ENCODE measurements at places on chromosomes 5 and 9.

DNA sequence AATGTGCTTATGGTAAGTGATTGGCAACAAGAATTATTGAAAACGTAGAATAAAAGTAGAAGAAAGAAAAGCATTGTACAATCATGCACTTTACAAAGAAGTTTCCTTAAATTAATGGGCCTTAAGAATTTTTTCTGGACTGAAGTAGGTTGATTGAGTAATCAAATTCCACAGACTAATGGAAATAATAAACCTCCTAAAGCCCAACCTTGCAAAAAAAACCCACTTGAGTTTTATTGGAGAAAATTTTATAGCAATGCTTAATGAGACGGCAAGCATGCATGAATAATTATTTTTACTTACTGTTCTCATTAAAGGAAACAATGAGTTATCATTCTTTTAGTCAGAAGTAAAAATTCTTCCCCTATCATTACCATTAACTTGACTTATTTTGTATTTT is 676.1 kb upstream of the C9orf72 start:
- DNase-seq, result no peak

DNA sequence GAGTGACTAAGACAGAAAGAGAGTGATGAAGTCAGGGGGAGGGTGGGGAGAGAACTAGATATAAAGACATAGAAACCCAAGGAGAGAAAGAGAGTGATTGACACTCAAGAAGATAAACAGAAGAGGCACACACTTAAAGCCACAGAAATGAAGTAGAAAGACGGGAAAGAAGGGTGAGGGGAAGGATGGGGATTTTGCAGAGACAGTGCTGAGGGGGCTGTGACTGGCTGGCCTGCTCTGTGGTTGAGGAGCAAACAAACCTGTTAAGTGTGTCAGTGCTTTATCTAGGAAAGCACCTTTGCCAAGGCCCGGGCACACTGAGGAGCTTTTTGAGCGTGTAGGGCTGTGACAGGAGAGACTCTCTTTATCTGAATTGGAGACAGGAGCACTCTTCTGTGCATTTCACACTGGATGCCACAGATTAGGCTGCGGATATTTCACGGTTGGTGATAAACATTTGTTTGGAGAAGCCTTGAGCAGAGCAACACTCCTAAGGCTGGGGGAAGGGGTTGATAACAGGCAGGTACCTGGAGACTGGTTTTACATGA is 109.1 kb downstream of the DOCK2 start:
- no peak for DNase-seq

DNA sequence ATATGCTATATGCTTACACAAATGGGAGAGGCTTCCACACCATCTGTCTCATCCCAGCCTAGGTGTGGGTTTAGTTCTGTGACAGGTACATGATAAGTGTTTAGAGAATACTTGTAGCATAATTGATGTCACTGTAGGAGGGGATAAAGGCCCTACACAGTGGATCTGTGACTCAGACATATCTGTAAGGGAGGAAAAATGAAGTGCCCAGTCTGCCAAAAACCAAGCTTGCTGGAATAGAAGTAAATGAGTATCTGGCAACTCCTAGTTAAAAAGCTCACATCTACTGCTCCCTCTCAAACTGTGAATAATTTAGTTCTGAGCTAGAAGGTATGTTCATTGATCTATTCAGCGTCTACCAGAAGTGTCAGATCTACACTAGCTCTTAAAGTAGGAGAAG is 38.9 kb upstream of the FAM174A start:
- no peak for DNase-seq

DNA sequence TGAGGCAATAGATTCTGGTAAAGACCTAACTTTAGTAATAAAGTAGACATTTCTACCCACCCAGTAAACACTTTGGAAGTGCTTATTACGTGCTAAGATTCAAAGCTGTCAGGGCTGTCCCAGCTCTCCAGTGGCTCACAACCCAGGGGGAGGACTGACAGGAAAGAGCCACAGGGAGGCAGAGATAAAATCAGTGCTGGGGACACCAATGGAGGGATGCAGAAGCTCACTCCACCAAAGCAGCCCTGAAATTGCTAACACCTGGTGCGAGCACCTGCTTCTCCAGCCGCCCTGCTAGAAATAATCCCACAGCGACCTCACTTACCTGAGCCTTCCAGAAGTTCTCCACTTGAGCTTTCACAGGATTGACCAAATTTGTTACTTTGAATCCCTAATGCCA is 501.0 kb downstream of the BNC2 start:
- DNase-seq, result no peak

GRCh38 chr9:101739311-101739710 is 864 bp upstream of the GRIN3A start:
- DNase-seq, result no peak

DNA sequence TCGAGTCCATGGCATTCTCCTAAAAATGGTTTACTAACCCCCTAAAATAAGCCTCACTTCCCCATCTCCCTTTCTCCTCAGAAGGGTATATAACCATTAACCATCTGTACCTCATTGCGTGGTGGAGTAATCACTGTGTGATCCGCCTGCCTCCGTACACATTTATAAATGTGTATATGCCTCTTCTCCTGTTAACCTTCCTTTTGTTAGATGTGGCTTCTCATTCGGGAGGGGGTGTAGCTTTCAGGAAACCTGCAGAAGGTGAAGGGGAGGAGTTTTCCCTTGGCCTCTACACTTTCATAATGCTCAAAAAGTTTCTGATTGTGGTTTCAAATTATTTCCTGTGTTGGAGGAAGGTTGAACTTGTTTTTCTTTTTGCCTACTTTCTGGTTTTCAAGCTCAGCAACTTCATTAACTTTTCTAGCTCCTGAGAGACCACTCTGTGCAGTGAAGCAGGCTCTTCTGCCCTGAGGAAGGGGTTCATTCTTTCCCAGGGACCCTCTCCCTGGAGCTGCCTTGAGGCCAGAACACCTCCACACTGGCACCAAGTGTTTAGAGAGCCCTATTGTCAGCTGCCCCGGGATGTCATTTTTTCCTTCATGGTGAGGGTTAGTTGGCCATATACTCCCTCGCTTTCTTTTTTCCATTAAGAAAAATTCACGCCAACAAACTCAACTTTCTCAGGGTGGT is 46.9 kb downstream of the RASGRF2 start:
- peak; percentile 68 for DNase-seq

DNA sequence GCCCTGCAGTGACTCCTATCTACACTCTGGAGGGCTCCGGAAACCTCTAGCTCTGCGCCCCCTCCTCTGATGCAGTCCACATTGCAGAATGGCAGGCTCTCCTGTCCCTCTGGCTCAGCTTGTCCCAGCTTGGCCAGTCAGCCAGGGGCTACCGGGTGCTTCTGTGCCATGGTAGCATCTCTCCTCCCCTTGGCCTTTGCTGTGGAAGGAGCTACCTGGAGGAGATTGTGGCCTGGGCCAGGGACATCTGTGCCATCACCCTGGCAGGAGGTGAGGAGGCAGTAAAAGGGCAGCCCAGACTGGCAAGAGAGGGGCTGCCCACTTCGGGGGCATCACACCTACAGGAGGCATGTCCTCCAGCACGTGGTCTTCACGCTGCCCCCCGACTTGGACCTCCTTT is 38.1 kb upstream of the FCN1 start:
- no peak for DNase-seq

- no peak for DNase-seq
Observed at GRCh38 chr5:180611140-180611850, 20.0 kb upstream of the SCGB3A1 start.

- DNase-seq, result no peak
Observed at GRCh38 chr5:123080215-123080614, 8.8 kb upstream of the PRDM6 start.

DNA sequence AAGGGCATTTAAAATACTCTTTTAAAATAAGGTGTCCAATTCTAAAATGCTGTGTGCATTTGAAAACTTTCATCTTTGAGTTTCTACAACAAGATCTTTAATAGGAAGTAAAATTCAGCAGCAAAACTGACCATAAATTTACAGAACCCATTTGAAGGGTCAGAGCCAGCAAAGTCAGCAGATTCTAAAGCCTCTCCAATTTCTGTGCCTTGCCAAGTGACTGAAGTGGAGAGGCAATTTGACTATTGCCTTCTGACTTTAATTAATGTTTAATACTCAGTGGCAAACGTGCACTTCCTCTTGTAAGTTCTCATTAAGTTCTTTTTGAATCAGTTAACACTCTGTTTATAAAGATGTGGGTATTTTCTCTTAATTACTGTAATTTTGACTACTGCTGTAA is 155.2 kb downstream of the BAAT start:
- DNase-seq, result no peak

DNA sequence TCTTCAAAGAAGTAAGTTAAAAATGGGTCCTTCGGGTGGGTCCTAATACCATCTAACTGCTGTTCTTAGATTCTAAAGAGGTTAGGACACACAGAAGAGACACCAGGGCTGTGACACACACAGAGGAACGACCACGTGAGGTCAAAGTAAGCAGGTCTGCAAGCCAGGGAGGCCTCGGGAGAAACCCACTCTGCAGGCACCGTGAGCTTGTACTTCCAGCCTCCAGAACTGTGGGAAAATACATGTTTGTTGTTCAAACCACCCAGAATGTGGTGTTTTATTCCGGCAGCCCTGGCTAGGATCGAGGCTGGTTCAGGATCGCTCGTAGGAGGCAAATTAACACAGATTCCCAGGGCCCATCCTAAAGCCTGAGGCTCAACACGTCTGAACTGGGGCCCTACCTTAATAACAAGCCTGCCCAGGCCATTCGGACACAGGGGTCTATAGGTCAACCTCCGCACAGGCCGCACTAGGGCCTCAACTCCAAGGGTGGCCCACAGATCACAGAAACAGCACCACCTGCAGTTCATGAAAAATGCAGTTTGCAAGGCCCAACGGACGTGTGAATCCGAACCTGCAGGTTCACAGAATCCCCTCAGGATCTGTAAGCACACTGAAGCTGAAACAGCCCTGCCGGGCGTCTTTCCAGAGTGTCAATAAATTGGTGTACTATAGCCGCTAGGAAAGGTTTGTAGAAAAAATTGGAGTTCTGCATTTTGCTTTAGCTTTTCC is 7.1 kb downstream of the MED10 start:
- no peak for DNase-seq

GRCh38 chr5:9820691-9821449 is 190.7 kb upstream of the TAS2R1 start:
- no peak for DNase-seq

DNA sequence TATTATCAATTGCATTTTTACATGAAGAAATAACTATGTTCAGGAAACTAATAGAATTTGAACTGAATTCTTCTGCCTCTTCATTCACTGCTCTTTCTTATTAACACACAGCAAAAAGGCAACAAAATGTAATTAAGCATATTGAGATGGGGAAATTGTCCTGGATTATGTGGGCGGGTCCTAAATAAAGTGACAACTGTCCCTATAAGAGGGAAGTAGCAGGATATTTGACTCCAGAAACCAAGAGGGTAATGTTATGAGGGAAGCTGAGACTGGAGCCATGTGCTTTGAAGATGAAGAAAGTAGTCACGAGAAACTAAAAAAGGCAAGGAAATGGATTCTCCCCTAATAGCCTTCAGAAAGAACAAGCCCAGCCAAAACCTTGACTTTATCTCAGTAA is 311.2 kb upstream of the PIK3R1 start:
- no peak for DNase-seq

DNA sequence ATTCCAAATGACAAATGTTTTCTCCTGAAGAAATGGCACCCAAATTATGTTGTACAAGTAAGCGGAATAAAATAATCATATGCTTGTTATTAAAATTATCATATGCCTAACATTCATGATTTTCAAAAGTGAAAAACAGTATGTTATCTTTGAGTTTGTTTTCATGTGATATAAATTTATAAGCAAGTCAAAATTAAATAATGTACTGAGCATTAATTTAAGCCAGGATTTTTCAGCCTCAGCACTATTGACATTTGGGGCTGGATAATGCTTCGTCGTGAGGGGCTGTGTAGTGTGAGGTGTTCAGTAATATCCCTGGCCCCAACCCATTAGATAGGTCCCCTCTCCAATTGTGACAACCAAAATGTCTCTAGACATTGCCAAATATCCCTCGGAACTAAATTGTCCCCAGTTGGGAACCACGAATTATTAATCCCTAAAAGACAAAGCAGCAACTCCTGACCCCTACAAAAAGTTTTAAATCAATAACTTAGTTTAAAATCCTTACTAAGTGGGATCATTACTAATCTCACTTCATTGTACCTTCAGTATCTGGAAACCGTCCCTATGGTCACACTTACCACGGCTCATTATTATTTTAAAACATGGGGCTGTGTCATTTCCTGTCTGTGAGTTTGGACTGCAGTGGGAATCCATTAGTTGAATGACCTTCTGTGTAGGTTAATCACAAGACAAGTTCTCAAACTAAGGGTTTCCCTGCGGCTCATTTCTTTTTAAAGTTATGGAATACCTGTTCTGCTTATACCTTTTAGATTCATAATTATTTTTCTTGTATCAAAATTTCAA is 1.3 kb upstream of the NNT start:
- DNase-seq, result no peak

DNA sequence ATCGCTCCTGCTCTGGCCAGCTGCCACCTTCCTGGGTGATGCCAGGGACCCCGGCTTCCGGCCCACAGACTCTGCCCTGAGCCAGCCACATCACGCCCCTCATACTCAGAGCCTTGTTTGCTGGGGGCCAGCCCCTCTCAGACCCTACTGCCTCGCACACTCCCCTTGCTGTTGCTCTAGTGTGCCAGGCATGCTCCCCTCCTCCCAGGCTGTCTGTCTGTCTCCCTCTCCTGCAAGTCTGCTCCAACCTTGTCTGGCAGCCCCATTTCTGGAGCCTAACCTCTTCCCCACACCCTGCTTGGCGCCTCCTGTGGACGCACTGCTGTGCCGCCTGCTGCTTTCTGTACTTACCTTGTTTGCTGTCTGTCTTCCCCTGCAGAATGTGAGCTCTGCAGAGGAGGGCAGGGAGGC is 184.7 kb downstream of the HSPA4 start:
- DNase-seq, result no peak

GRCh38 chr5:123512611-123513461 is 859 bp downstream of the CSNK1G3 start:
- DNase-seq, result peak; percentile 38

- DNase-seq, result no peak
Observed at GRCh38 chr5:118700510-118700909, 287.8 kb downstream of the DTWD2 start.

DNA sequence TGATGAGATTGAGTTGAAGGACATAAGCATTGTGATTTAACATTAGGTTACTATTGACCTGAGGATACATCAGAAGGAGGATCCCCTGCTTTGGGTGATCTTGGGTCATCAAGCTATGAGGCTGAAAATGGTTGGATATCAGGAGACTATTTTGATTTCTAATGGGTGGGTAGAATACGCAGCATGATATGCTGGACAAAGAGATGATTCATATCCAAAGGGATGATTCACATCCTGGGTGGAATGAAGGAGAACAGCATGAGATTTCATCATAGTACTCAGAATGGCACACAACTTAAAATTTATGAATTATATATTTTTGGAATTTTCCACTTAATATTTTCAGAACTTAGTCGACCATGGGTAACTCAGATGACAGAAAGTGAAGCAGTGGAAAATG is 1759.5 kb upstream of the C9orf72 start:
- no peak for DNase-seq

Data from CD8-positive, alpha-beta T cell (primary cell).